Thoracic aorta (tissue), 2 donors: ENCODE measurements at places on chromosomes 13 and 19.

- no peak overlapping the region for H3K27ac ChIP-seq
- H3K27me3 ChIP-seq: no peaks in the 10 kb centered on the region
These were observed 44.1 kb downstream of the SLITRK6 start for GRCh38 chr13:85755123-85755522.

DNA sequence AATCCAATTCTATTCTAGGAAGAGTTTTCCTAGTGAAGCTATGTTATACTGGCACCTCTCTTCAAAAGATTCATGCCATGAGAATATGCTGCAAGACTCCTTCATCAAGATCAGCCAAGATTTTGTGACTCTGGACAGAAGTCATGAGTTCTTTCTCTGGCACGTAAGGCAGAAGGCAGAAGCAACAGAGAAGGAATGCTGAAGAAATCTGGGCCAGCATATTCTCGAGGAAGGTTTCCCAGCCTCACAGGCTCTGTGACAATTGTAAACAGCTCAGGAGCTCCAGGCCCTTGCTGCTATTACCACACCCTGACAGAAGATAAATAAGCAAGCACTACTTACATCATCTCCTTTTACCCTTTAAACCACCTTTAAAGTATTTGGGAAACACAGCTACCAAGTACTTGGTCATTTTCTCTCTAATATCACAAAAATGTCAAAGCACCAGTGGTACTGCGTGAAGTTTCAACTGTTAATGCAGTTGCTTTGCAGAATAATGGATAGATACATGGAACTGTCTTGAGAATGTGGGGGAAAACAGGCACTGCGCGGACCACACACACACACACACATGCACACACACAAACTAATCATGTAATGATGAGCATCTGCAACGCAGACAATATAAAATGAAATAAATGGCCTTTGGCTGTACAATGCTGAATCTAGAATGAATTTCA is 55.4 kb downstream of the INTS6 start:
- peaks cover 25% of the 10 kb centered on the region for H3K4me1 ChIP-seq
- H3K4me3 ChIP-seq: no peak overlapping the region
- peak; percentile 2 for DNase-seq
- no peak overlapping the region for H3K27ac ChIP-seq

DNA sequence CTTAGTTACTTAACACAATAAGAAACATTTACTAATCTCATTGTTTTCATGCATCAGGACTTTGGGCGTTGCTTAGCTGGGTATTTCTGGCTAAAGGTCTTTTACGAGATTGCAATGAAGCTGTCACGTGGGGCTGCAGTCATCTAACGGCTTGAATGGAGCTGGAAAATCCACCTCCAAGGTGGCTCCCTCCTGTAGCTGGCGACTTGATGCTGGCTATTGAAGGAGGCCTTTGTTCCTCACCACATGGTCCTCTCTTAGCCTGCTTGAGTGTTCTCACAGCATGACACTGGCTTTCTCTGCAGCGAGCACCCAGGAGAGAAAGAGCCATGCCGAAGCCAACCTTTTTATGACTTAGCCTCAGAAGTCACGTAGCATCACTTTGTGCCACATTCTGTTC is 92.0 kb downstream of the NHLRC3 start:
- H3K4me1 ChIP-seq: no peaks in the 10 kb centered on the region
- no peak overlapping the region for H3K4me3 ChIP-seq
- H3K27ac ChIP-seq: no peak overlapping the region
- DNase-seq: no peak

DNA sequence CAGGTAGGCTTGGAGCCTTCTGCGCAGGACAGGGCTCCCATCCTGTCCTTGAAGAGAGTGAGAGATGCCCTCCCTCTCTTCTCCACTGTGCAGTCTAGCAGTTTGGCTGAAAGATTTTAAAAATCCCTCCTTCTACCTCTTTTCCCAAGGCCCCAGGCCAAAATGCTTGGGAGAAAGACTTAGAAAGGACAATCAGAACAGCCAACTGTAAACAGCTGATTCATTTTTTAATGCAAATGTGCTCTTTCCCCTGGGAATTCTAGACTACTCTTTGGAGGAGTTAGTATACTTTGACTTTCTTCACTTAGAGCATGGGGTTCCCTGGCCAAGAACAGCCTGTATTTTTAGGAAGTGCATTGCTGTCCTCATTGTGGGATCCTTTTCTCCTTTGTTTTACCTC is 398.9 kb downstream of the GPC6 start:
- H3K4me1 ChIP-seq: peaks cover 8% of the 10 kb centered on the region
- no peak overlapping the region for H3K4me3 ChIP-seq
- no peak for DNase-seq
- no peaks in the 10 kb centered on the region for H3K36me3 ChIP-seq
- no peak overlapping the region for H3K27ac ChIP-seq
- no peaks in the 10 kb centered on the region for H3K27me3 ChIP-seq

DNA sequence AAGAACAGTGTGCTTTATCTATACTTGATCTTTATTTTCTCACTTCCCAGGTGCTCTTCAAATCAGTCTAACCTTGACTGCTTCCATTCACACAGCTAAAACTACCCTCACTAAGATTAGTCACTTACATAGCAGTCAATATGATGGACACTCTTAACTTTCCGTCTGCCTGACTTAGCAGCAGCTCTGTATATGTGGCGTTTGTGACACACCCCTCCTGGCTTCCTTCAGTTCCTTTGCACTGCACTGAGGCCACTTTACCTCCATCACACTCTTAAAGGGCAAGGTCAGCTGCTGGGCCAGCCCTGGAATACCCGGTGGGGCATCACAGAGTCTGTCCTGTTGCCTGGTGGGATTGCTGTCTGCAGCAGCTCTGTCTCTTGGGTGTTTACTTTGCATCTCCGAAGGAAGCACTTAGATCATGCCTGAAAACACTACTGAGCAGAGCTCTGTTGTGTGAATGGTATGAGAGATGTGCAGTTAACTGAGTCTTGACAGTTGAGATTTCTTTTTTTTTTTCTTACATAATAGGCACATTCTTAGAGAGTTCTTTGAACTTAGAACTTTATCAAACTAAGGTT is 35.6 kb upstream of the IL17D start:
- H3K27me3 ChIP-seq: no peaks in the 10 kb centered on the region
- no peak overlapping the region for H3K4me3 ChIP-seq
- no peaks in the 10 kb centered on the region for H3K4me1 ChIP-seq
- H3K36me3 ChIP-seq: peaks cover 4% of the 10 kb centered on the region
- DNase-seq: no peak

DNA sequence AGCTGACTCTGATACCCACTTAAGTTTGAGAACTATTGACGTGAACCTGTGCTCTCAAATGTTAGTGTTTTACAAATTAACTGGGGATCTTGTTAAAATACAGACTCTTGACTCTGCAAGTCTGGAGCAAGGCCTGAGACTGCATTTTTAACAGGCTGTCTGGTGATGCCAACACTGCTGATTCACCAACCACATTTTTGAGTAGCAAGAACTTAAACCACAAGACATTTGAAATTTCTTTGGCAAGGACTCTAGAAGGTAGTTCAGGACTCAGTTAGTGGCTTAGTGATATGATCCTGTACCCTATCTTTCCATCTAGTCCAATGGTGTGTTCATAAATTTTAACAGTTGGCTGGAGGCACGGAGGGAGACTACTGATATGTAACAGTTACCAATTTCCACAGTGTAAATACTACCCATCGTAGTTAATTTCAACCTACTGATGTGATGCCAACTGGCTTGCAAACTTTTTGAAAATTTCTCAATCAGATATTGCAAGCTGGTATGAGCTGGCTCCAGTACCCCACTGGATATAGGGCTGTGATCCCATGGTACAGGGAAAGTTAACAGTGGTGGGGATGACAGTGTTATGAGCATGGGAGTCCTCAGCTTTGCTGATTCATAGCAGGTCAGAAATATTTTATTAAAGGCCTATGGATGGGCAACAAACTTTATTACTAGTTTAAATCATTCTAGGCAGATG is 255.1 kb downstream of the TBC1D4 start:
- H3K27ac ChIP-seq: no peak overlapping the region
- H3K36me3 ChIP-seq: no peaks in the 10 kb centered on the region
- DNase-seq: no peak
- H3K4me3 ChIP-seq: no peak overlapping the region

DNA sequence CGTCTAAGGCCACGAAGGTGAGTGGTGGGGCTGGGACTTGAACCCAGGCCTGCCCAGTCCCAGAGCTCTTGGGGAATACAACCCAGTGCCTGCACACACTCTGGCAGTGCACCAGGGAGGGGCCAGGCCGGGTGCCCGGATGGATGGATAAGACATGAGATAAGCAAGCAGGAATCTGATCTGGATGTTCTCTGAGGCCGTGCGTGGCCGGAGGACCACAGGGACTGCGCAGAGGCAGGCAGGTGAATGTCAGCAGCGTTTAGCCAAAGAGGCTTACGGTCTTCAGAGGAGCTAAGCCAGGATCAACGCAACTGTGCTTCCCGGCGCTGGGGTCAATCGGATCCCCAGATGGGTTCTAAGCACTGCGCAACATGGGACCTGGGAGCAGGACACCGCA is 1.5 kb downstream of the ZNF787 start:
- no peaks in the 10 kb centered on the region for H3K36me3 ChIP-seq
- H3K4me1 ChIP-seq: peaks cover 20% of the 10 kb centered on the region
- H3K27ac ChIP-seq: peak overlapping the region; percentile 61
- DNase-seq: no peak
- H3K27me3 ChIP-seq: no peaks in the 10 kb centered on the region

DNA sequence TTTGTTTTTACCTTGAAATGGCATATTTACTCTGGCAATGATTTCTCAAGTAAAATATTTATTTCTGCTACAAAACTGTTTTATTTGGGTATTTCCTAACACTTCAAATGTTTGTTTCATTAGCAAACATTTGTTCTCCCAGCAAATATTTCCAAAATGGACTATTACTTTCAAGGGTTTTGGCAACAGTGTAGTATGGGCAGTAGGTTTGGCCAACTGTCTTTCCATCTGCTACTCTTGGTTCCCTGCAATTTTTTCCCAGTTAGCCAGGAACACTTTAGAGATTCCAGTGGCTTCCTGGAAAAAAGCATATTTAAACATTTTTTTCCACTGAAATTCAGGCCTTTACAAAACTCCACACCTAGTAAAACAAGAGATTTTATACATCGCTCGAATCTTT is 466.6 kb downstream of the SLITRK6 start:
- no peaks in the 10 kb centered on the region for H3K36me3 ChIP-seq
- no peak overlapping the region for H3K4me3 ChIP-seq
- H3K27ac ChIP-seq: no peak overlapping the region
- H3K4me1 ChIP-seq: no peaks in the 10 kb centered on the region
- H3K27me3 ChIP-seq: no peaks in the 10 kb centered on the region
- DNase-seq: no peak

DNA sequence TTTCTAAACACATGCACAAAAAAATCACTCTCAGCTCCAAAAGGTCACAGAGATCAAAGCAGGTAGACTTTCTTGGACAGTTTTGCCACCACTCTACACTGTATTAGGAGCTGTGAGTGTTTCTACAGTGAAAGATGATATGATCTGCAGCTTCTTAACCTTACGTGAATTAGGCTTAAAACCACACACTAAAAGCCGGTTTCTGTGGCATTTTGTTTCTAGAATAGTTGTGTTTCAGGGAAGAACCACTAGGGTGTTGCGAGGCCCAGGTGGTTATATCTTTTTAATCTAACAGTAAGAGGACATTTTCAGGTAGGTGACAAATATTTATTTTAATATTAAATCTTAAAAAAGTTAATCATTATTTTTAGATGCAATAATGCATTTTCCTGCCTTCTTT is 216.4 kb downstream of the KLF5 start:
- peaks cover 6% of the 10 kb centered on the region for H3K4me1 ChIP-seq
- no peak overlapping the region for H3K4me3 ChIP-seq
- H3K36me3 ChIP-seq: no peaks in the 10 kb centered on the region
- H3K27me3 ChIP-seq: no peaks in the 10 kb centered on the region
- peak overlapping the region; percentile 18 for H3K27ac ChIP-seq
- DNase-seq: no peak

GRCh38 chr13:37539170-37539569 is 59.4 kb downstream of the POSTN start:
- H3K36me3 ChIP-seq: no peaks in the 10 kb centered on the region
- H3K27ac ChIP-seq: no peak overlapping the region
- no peaks in the 10 kb centered on the region for H3K27me3 ChIP-seq
- no peak for DNase-seq

DNA sequence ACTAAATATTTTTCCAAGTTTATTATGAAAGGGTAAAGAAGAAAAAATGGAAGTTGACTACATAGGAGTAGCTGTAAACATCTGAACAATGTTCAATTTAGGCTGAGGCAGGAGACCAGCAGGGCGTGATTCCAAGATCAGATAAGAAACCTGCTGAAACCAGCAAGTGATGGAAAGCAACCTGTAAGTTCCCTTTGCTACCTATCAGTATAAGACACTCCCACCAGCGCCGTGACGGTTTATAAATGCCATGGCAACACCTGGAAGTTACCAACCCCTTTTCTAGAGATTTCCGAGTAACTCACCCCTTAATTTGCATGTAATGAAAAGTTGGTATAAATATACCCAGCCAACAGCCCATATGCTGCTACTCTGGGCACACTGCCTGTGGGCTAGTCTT is 1.1 kb upstream of the ZNF45 start:
- peaks cover 10% of the 10 kb centered on the region for H3K36me3 ChIP-seq
- H3K4me1 ChIP-seq: peaks cover 16% of the 10 kb centered on the region
- no peak overlapping the region for H3K27ac ChIP-seq
- no peak overlapping the region for H3K4me3 ChIP-seq

DNA sequence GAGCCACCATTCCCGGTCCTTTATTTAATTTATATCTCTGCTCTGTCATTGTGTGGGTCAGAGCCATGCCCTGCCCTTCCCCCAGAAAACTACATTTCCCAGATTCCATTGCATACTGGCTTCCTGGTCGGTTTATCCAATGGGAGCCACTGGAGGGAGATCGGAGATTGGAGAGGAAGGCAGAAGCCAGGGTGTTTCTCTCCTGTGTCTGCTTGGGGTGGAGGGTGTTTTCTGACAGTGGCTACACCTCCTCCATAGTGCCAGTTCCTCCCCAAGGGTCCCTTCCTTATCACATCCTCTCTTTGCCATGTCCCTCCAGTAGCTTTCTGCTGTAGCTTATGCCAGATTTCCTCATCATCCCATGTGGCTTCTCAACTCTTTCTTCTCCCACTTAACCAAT is 19.0 kb downstream of the OLFM2 start:
- H3K27ac ChIP-seq: no peak overlapping the region
- H3K36me3 ChIP-seq: no peaks in the 10 kb centered on the region
- H3K4me1 ChIP-seq: peaks cover 13% of the 10 kb centered on the region
- DNase-seq: no peak

- H3K27ac ChIP-seq: peak overlapping the region; percentile 34
- H3K4me3 ChIP-seq: no peak overlapping the region
- no peak for DNase-seq
- H3K36me3 ChIP-seq: peaks cover 30% of the 10 kb centered on the region
- no peaks in the 10 kb centered on the region for H3K27me3 ChIP-seq
- peaks cover 12% of the 10 kb centered on the region for H3K4me1 ChIP-seq
These were observed 8.8 kb downstream of the PPP2R1A start for GRCh38 chr19:52198678-52199077.

DNA sequence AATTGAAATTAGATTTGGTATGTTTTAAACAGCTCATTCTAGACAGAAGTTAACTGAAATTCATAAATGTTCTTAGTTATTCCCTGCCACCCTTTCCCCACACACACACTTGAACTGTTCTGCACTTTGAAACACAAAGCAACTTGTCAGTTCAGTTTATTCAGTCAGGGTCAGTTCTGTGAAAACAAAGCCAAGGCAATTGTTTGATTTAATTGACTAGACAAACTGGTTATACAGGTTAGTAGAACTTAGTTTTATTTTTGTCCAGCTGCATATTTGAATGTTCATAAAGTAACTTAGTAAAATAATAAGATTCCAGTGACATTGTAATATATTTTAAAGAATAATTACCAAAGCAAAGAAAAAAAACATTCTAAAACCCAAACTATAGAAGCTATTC is 98.3 kb upstream of the KLF5 start:
- DNase-seq: no peak
- H3K27me3 ChIP-seq: no peaks in the 10 kb centered on the region
- no peak overlapping the region for H3K27ac ChIP-seq
- no peaks in the 10 kb centered on the region for H3K36me3 ChIP-seq
- H3K4me3 ChIP-seq: no peak overlapping the region
